ENCODE measurements at places on chromosomes 11 and 22. TPM values are rescaled to one million over a fixed set of nuclear protein-coding genes. Genes with fewer than 3 reads are reported as not detected.

ANGPTL5 gene
- total RNA-seq = 5.6 TPM

ADSL gene
- 92.3 TPM for total RNA-seq

OTOG gene
- not detected for total RNA-seq

SCGB1D2 gene
- 485 TPM for total RNA-seq

GRCh38 chr11:67006029-67006884 is 16.7 kb upstream of the SYT12 start:
- DNase-seq = no peak

DNA sequence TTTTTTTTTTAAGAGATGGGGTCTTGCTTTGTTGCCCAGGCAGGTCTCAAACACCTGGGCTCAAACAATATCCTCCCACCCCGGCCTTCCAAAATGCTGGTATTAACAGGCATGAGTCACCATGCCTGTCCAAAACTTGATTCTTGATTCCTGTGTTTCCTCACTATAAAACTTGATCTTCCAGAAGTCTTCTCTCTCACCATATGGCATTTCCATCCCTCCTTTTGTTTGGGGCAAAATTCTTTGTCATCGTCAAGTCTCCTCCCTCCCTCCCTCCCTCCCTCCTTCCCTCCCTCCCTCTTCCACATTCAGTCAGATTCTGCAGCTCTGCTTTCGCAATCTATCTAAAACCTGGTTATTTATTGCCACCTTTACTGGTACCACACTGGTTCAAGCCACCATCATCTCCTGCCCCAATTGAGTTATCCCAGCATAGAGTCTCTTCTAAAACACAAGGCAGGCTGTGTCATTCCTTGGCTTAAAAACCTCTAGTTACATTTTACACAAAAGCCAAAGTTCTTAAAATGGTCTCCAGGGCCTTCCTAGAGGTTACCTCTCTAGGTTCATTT is 65.0 kb upstream of the HORMAD2 start:
- no peak for DNase-seq

- no peak for DNase-seq
Measured at GRCh38 chr11:34235591-34236071, 122.2 kb downstream of the ABTB2 start.

- DNase-seq = no peak
Measured at GRCh38 chr22:42296381-42296853, 26.0 kb upstream of the TCF20 start.

GRCh38 chr22:17102297-17102667 is 17.5 kb downstream of the IL17RA start:
- no peak for DNase-seq

GRCh38 chr11:109845437-109845836 is 247.8 kb upstream of the ZC3H12C start:
- DNase-seq = no peak

- no peak for DNase-seq
Measured at GRCh38 chr11:72712841-72713240, 38.6 kb upstream of the PDE2A start.

- DNase-seq = peak; percentile 91
Measured at GRCh38 chr11:71286701-71287643, 34.6 kb upstream of the SHANK2 start.

GRCh38 chr11:115716601-115717529 is 212.7 kb upstream of the CADM1 start:
- no peak for DNase-seq
